ENCODE measurements at places on chromosomes 13 and 19.
A peak's percentile ranks its signal among the peaks of the same experiment; 100 is the strongest.

GRCh38 chr13:28792992-28793391 lies 27.1 kb upstream of the MTUS2 start:
- peak; percentile 4 for DNase-seq

- no peak for DNase-seq
These were observed 11.2 kb downstream of the HAS1 start for GRCh38 chr19:51712461-51713081.

- DNase-seq, result no peak
These were observed 33.2 kb downstream of the RNASEH2B start for GRCh38 chr13:50942630-50943311.

GRCh38 chr19:6811906-6812305 lies 39.4 kb downstream of the VAV1 start:
- peak; percentile 32 for DNase-seq

GRCh38 chr13:109998037-109998436 lies 211.7 kb upstream of the IRS2 start:
- no peak for DNase-seq

DNA sequence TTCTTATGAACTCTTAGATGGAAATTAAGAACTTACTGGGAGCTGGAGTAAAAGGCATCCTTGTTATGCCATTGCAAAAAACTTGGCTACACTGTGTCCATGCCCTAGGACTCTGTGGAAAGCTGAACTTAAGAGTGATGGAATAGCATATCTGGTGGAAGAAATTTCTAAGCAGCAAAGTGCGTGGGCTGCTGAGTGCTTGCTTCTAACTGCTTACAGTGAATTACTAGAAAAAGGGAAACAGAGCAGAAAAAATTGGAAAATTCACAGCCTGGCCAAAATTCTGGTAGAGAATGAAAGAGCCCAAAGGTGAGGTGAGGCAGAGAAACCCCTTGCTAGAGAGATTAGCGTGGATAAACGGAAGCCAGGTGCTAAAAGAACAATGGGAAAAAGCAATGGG lies 44.3 kb downstream of the ALOX5AP start:
- no peak for DNase-seq

GRCh38 chr19:1929021-1929742 lies 11.8 kb upstream of the CSNK1G2 start:
- DNase-seq, result peak; percentile 72

DNA sequence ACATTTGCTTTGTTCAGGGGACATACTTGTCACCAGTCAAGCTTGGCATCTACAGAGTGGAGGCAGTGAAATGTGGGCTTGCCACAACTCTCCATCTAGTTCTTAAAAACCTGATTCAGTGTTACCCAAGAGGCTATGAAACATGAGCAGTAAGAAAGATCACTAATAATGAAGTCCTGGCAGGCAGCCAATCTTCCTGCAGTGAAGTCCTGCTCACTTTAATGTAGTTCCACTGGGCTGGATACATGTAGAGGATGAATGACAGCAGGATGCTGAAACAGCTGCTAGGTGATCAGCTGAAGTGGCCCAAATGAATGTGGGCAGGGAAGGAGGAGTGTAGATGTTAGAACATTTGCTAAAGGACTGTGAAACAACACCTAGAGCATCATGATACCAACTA lies 1213.1 kb downstream of the OLFM4 start:
- DNase-seq, result no peak

DNA sequence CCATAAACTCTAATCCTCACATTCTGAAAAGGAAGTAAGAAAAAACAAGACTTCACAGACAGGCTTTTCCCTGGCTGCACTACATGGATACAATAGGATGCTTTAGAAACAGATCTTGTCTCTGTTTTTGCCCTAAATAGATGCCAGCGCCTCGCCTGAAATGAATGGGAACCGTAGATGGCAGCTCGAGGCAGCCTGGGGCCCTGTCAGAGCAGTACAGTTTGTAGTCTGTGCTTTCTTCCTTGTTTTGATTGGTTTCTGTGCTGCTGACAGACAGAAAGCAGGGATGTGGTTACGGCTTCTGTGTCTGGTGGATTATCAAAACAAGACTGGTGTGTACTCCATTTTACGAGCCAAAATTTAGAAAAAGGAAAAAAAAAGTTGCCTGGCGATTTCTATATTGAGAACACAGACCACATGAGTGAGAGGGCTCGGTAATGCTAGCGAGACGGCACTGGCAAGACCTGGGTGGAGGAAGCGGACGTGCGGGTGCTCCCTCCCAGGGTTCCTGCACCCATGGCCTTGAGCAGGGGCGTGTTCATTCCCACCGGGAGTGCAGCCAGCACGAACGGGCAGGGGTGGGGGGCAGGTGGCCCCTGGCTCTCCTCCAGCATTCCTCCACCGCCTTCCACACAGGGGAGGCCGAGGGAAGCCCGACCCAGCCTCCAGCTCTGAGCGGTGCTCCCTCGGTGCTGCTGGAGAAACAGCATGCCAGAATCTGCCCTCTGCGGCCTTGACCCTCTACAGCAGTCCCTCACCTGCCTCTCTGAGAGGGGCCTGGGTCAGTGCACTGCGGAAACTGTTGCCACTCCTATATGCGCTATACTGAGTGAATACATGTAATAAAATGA lies 37.6 kb upstream of the C1QTNF9 start:
- peak; percentile 93 for DNase-seq

DNA sequence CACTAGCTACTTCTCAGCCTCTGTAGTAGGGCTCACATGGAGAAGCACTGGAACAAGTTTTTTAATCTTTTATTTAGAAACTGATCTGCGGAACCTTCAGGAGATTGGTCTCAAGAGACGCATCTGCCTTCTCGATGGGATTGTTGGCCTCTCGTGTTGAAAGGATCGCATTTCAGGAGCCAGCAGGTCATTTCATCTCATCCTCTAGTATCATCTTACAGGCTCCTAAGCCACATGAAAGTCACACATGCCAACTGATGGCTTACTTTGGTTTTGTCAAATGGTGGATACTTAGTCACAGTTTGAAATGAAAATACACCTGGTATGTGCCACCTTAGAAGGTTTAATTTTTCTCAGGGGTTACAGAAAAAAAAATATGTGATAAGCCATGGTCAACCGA lies 1703.6 kb downstream of the EFNB2 start:
- DNase-seq, result no peak

DNA sequence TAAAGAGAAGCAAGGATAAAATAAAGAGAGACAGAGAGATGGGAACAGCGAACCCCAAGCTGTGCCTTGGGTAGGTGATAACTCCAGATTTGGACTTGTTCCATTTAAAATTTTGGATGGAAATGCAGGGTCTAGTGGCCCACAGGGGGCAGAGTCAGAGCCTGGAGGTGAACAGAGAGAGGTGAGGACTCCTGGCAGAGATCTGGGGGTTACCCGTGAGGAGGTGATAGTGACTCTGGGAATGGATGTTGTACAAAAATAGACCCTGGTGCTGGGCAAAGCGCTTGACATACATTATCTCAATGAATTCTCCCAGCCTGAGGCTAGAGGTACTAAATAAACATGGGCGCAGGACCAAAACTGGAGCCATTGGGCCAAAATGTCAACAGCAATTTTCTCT lies 14.3 kb upstream of the DHRS12 start:
- DNase-seq, result no peak

GRCh38 chr13:94470126-94470525 lies 9.4 kb downstream of the DCT start:
- no peak for DNase-seq

GRCh38 chr13:27125357-27126282 lies 46.0 kb downstream of the USP12 start:
- no peak for DNase-seq

GRCh38 chr13:95260031-95260525 lies 41.2 kb downstream of the ABCC4 start:
- DNase-seq, result no peak

DNA sequence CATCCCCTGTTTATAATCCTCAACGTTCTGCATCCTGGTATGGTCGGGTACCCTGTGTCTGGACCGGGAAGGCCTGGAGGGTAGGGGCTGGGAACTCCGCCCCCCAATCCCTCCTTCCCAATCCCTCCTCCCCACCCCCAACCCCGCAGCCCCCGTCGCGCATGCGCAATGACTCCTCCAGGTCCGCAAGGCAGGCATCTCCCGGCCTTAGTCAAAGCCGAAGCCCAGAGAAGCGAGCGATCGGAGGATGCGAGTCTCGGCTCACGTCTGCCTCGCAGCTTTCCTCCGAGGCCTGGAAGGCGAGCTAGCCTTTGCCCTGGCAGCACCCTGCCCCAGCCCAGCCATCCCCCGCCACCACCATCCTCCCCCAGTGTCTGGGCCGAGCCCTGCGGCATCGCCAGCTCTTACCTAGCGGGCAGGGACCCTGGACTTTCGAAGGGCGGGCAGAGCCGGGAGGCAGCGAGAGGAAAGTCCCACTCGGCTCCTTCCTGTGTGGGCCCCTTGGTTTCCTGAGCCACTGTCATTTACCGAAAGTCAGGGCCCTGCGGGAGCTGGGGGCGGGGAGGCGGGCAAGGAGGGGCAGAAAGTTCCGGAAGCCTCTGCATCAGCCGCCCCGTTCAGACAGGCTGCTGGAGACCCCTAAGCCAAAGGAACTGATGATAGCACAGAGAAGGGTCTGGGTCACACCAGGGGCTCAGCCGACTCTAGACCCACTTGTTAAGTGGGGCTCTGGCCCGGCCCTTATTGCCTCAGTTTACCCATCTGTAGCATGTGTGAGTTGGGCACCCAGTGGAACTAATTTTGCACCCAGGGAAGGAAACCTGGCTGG lies at the start of gene JAK3:
TSS of gene JAK3 (minus strand) at position 445 of the 829 bp plus-strand sequence. CDS start 3,565 bp downstream, outside the sequence.
- DNase-seq, result peak; percentile 56

DNA sequence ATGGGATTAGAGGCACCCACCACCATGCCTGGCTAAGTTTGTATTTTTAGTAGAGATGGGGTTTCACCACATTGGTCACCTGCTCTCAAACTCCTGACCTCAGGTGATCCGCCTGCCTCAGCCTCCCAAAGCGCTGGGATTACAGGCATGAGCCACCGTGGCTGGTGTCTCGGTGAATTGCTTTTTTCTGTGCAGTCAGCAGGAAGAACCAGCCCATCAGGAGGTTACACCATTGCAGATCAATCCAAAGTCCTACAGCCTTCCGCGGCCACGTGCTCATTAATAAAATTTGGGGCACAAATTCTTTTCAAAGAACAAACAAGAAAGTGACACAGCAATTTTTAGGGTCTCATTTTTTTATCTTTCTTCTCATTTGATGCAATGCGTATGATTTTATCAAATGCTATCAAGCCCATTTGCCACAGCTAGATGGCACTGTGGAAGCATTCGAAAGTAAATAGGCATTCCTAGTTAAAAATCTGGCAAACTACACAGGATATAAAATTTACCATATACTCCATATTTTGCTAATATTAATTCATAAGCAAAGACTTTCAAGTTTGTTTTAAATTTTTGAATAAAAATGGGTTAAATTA lies 54.4 kb upstream of the ZNF835 start:
- DNase-seq, result peak; percentile 79
